ENCODE measurements at places on chromosomes 7 and 10.

DNA sequence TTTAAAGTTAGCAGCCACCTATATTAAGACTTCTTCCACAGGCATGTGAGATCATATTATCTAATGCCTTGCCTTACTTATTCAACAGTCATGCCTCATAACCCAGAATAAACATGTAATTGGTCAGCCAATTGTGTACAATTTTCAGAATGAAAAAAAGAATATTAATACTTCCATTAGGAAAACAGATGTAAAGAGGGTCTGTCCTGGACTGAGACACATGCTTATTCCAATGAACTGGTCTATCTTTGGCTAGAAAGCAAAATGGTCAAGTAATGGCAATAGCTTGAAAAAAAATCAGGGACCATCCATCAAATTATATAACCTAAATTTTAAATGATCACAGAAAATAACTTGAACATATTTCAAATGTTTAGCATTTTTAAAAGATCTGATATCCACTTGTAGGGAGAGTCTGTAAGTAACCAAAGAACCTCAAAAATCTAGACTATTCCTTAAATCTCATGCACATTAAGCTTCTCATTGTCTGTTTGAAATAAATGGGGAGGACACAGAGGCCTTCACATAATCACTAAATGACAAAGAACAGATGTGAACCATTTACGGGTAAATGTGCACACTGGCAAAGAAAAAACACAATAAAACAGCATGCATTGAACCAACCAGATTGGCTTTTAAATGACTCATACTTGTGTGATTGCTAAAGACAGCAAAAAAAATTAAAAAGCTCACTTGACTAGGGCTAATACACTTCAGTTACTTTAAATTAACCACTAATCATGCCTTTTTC, 568.8 kb upstream of the PCDH15 start:
- DNase-seq, result no peak

DNA sequence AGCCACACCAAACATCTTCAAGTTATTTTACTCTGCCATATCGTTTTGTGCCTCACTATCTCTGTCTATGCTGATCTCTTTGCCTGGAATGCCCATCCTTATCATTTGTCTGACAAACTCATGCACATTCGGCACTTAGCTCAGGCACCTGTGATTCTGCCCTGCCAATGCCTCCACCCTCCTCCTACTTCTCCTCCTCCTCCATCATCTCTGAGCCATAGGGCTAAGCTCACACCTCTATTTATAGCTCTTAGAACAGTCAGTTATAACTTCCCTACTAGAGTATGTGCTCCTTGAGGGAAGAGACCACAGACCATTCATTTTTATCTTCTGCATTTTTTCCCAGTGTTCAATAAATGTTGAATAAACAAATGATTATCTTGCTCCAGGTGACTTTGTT, 51.2 kb upstream of the CDK13 start:
- no peak for DNase-seq

GRCh38 chr10:115829521-115830205, 443.3 kb downstream of the GFRA1 start:
- DNase-seq, result no peak

DNA sequence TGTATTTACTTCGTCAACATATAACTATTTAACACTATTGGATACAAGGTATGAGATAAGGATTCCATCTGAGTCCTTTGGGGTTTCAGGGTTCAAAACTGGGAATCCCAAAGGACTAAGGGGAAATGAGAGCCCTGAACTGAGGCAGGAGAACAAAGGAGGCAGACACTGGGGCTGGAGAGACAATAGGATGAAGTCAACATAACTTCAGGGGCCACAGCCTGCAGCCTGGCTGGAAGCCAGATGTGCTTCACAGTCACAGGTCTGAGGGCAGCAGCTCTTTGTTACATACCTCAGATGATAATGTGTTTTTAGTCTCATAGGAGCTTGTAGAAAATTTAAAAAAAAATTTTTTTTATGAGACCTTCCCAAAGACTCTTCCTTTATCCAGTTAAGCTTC, 73.3 kb downstream of the NRF1 start:
- no peak for DNase-seq

All from memory B cell (primary cell).